ENCODE measurements at places on chromosomes 11 and 22.

DNA sequence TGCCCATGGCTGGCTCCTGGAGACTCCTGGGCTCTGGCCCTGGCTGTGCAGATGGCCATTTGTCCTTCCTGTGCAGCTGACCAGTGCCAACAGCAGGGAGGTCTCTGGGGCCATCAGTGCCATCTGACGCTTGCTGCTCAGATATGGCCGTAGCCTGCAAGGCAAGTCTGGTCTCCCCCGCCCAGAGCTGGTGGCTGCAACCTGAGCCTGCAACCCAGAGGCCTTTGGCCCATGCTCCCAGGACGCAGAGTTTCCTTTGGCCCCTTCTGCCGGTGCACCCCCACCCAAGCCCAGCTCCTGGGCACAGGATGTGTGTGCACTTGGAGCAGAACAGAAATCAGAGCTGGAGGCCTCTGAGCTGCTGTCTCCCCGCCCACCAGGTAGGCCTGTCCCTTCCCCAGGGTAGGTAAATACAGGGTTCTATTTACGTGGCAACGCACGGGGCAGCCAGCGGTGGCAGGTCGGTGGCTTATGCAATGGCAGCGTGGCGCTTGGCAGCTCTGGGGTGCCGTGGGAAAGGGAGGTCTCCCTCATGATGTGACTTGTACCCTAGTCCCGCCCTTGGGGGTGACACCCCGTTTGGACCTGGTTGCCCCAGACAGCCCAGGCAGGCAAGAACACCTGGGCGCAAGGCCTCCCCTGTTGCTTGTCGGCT, 21.0 kb upstream of the MYEOV start:
- no peak for DNase-seq

GRCh38 chr11:25163421-25163820, 666.6 kb downstream of the LUZP2 start:
- no peak for DNase-seq

DNA sequence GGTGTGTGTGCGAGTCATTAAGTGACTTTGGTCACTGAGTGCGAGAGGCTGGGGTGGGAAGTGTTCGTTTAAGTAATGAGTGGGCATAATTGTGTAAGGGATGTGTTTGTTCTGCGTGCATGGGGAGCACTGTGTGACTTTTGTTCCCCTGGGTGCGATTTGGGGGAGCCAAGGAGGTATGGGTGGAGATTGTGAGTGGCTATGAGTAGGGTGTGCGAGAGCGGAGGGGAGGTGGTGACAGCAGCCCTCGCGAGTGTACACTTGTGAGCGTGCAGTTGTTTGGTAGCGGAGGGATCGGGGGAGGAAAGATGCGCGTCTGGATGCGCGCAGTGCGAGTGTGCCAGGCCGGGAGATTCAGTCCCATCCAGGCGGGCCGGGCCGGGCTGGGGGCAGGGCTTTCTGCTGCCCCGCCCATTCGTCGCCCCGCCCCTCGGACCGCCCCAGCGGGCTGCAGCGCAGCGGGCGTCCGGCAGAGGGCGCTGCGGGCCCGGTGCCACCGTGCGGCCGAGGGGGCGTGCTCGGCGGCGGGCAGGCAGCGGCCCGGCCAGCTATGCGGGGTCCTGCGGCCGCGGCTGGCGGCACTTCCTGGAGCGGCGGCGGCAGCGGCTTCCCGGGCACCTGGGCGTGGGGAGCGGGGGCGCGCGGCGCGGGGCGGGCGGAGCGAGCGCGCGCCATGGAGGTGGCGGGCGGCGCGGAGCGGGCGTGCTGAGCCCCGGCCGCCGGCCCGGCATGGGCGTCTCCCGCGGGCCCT, at the start of gene DGKZ:
DGKZ (plus strand) TSS at position 578 of the 751 bp plus-strand sequence. CDS start 197 bp downstream, outside the sequence.
- DNase-seq: peak; percentile 95

DNA sequence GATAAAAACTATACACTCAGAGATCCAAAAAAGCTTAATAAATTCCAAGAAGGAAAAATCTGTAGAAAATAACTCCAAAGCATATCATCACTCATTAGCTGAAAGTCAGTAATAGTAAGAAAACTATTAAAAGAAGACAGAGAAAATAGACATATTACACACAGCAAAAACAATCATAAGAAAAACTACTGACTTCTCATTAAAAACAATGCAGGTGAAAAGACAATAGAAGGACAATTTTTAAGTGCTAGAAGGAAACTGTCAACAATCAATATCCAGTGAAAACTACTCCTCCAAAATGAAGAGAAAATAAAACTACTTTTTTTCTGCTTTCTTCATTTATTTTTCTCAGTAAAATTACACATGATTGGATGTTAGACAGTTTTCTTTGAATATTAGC, 56.5 kb downstream of the BLID start:
- DNase-seq: no peak

GRCh38 chr11:17735818-17736578, 1.4 kb downstream of the KCNC1 start:
- DNase-seq: no peak

GRCh38 chr22:48923165-48923865, 904.4 kb downstream of the BRD1 start:
- DNase-seq: no peak

- DNase-seq: peak; percentile 39
Measured at GRCh38 chr22:46734830-46735453, 3.1 kb downstream of the CERK start.

GRCh38 chr11:66150140-66150539, 80.1 kb downstream of the PACS1 start:
- no peak for DNase-seq

- no peak for DNase-seq
Measured at GRCh38 chr11:72700146-72700545, 25.9 kb upstream of the PDE2A start.

GRCh38 chr11:23041001-23041503, 180.8 kb upstream of the CCDC179 start:
- DNase-seq: no peak

DNA sequence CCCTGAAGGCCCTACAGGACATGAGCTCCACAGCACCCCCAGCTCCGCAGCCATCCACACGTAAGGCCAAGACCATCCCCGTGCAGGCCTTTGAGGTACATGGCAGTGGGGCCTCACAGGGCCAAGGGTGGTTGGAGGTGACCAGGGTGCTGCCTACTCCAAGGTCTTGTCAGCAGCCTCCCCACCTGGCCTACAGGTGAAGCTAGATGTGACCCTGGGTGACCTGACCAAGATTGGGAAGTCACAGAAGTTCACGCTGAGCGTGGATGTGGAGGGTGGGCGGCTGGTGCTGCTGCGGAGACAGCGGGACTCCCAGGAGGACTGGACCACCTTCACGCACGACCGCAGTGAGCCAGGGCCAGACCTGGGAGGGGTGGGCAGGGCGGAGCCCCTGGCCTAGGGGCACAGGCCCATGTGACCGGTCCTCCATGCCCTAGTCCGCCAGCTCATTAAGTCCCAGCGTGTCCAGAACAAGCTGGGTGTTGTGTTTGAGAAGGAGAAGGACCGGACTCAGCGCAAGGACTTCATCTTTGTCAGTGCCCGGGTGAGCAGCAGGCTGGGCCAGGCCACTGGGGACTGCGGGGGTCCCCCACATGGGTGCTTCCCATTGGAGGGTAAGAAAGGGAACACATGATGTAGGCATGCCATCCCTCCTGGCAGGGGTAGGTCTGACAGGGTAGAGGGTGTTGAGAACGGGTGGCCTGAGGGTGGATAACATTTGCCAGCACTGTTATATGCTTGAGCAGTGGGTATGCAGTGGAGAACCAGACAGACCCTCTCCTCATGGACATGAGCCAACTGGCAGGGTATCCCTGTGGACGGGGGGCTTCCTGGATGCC, 5.6 kb downstream of the INPPL1 start:
- DNase-seq: no peak

GRCh38 chr22:47126344-47126811, 363.9 kb downstream of the TBC1D22A start:
- no peak for DNase-seq

DNA sequence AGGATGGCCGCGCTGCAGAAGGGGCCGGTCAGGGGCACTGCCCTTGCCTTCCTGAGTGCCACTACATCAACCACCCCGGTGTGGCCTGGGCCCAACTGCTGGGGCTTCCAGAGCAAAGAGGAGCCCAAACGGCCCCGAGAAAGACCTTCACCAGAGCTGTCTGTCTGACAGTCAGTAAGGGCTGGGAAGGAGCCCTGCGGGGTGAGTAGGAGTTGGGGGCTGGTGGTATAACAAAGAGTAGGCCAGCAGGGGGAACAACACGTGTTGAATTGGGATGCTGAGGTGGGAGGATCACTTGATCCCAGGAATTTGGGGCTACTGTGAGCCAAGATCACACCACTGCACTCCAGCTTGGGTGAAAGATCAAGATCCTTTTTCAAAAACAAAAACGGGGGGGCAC, 3.9 kb downstream of the GSTT4 start:
- DNase-seq: no peak

GRCh38 chr11:64186492-64187165, 658 bp downstream of the STIP1 start:
- peak; percentile 18 for DNase-seq

- no peak for DNase-seq
Measured at GRCh38 chr11:80724366-80724765, 1283.5 kb upstream of the TENM4 start.

DNA sequence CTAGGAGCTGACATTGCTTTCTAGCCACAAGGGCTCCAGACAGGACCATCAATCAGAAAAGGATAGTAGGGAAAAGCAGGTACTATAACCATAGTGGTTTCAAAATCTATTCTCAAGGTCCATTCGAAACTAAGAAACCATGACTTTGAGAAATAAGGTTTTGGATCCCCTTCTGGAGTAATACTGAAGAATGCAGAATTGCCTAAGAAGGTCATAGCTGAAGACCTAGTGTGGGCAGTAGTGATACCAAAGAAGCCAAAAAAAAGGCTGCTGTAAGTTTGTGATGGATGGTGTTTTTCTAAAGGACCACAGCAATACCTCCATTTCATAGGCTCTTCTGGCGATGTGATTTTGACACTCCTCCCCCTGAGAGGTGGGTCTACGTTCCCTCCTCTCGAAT, 163.1 kb downstream of the MAML2 start:
- DNase-seq: no peak

DNA sequence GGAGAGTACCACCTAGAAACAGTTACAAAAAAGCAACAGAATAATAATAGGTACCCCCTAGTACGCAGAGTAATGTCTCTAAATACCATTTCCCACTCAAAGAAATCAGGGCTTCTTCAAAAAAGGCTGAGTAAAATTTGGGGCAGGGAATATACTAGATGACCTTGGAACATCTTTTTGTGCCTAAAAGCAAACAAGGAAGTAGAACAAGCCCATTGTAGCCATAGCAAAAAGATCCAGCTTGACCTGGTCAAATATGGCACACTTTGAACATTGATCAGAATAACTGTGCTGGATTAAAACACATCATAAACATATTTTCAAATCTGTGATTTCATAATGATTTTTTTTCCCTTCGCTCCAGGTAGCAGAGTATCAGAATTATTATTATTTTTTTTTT, 91.5 kb downstream of the YAP1 start:
- DNase-seq: no peak

GRCh38 chr11:123653827-123654565, 428 bp downstream of the SCN3B start:
- DNase-seq: peak; percentile 13

GRCh38 chr11:86798988-86799387, 1.4 kb upstream of the PRSS23 start:
- DNase-seq: no peak

- no peak for DNase-seq
Measured at GRCh38 chr11:131246663-131247062, 123.8 kb upstream of the NTM start.

- DNase-seq: no peak
Measured at GRCh38 chr11:121889931-121890330, 226.1 kb downstream of the BLID start.

DNA sequence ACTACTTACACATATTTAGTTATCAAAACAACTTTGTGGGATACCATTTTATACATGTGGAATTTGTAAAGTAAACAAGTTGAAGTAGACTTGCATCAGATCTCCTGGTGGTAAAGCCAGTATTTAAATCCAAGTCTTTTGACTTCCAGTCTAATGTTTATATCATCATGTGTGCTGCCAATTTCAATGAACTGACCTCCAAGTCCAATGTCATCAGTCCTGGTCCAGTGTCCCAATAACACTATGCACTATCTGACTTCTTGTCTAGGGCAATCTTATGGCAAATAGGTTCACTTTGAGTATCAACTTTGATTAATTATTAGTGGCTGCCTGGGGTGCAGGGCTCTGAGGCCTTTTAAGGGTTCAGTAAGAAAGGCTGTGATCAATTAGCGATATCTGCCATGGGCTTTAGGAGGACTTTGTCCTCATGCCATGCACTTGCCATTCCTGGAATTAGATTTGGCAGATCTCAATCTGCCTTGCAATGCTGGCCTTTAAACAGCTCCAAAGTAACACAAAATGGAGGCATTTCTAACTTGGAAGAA, 9.6 kb upstream of the PTS start:
- no peak for DNase-seq

GRCh38 chr22:17234144-17234623, 14.9 kb upstream of the ADA2 start:
- no peak for DNase-seq

- DNase-seq: peak; percentile 54
Measured at GRCh38 chr22:45284705-45285262, at the start of gene UPK3A. Gene UPK3A, plus strand, starts transcription at chr22:45284949. Its CDS starts 65 bp downstream, at chr22:45285014.

DNA sequence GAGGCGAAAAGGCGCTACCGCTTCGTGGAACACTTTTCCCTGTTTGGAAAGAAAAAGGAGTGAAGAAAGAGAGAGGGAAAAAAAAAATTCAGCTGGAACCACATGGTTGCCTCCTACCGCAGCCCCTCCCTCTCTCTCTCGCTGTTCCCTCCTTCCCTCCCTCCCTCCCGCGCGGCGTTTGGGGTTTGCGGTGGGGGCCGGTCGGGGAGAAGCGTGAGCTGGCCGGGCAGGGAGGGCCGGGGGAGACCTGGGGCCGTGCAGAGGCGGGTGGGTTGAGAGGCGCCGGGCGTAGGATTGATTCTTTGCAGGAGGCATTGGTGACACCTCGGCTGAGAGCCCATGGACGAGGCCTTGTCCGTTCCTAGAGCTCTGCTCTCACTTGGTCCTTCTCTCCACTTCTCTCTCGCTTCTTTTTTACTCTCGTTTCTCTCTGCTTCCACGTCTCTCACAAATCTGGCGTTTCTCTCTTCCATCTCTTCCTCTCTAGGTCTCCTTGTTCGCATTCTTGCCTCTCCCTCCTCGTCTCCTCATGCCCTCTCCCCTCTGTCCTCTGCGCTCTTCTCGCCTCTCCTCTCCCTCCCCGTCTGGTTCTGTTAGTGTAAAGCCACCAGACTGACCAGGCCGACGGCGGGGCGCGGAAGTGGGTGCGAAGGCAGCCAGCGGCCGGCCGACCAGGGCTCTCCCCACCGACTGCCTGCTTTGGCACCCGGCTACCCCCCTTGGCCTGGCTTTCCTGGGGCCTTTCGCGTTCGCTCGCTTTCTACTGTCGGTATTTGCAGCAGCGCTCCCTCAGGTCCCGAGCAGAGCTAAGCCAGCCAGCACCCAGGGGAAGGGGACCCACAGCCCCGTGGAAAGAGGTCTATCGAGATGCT, at the start of gene CLMP:
CLMP (minus strand) TSS at position 61 of the 872 bp plus-strand sequence. CDS start 308 bp downstream, outside the sequence.
- DNase-seq: no peak

GRCh38 chr22:39656495-39657490, 86.2 kb downstream of the CACNA1I start:
- DNase-seq: no peak

Data from stimulated activated CD4-positive, alpha-beta T cell treated with anti-CD3 and anti-CD28 coated beads, Interleukin-2, amount 100 ng/mL, for 48 hours (primary cell).